ENCODE measurements at places on chromosomes 13 and 19. TPM values are rescaled to one million over a fixed set of nuclear protein-coding genes. Genes with fewer than 3 reads are reported as not detected.

DNA sequence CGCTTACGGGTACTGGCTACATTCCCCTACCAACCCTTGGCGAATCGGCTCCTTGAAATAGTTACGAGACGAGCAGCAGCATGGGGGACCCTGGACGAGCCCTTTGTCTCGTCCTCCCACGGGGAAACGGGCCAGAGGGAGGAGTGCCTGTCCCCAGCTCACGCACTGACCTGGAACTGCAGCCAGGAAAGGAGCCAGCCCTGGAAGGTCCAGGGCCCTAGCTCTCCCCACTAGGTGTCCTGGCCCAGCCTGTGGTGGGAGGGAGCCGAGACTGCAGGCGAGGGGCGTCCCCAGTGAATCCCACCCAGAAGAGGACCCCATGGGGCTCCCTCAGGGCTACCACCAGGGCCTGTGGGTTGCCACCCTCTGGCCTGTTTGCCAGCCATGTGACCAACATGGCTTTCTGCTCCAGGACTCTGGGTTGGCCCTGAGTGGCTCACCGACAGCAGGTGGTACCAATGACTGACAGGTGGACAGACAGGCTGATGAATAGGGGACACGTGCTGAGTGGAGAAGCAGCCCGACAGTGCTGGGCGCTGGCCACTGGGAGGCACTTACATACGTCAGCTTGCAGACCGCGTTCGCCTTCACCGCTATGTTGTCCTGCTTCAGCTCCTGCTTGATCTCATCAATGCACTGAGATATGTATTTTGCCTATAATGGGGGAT is 13.2 kb downstream of the AP3D1 start:
- no peak for DNase-seq

GRCh38 chr13:51068501-51068900 is 42.6 kb downstream of the C13orf42 start:
- DNase-seq: no peak

DNA sequence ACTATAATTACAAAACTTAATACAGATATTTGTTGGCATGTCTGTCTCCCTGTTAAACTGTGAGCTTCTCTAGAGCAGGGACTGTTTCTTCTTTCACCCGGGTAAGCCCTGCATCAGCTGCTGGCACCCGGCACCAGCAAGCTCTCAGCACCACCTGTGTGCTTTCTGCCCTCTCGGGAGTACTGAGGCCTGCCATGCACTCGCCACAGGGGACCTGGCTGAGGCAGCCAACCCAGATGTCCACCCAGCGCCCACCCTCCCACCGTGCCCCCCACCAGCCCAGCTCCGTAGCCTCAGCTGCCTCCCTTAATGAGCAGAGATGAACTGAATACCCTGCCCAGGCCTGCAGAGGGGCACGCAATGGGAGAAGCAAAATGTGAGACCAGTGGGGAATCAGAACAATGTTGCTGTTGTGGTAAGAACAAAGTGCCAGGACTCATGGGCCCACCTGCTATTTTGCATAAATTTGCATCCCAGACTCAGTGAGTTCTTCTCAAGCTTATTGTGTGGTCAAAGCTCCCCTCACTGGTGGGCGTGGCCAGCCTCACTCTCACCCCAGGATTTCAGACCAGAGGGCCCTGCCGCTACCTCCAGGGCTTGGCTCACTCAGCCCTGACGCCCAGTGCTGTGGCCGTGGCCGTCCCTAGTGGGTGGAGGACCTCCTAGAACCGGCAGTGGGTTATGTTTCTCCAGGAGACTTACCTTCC is 14.6 kb upstream of the SERPINE3 start:
- no peak for DNase-seq

DNA sequence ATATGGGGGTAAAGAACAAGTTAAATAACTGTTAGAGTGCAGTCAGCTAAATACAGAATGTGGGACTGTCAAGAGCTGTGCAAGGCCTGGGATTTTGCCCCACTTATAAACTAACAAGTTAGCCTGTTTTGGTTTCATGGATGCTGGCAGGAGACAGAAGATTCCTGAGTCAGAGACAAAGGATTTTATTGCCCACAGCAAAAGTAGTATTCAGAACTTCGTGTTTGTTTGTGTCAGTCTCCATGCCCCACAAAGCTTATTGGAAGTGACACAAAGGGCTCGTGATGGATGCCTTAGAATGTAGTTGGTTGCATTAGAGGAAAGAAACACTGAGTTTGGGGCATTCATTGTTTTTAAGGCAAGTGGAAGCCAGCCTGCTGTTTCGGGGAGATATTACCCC is 22.2 kb upstream of the SPRYD7 start:
- no peak for DNase-seq

GRCh38 chr13:94864474-94864873 is 152.1 kb upstream of the SOX21 start:
- no peak for DNase-seq

GRCh38 chr13:85091631-85092234 is 707.5 kb downstream of the SLITRK6 start:
- DNase-seq: no peak

CLDND2 gene
- 19.6 TPM for total RNA-seq

CD33 gene
- 8.7 TPM for total RNA-seq

GPR18 gene
- total RNA-seq: 6.3 TPM

CPB2 gene
- total RNA-seq: not detected

Measured in activated CD4-positive, alpha-beta T cell treated with anti-CD3 and anti-CD28 coated beads, Interleukin-2, amount 10 ng/mL, durations not matched to agents 24 days and 14 days (primary cell).